Right forelimb (tissue), 1 donor: ENCODE measurements at places on chromosomes 6 and 20.

- DNase-seq: peak; percentile 51
These were observed 102.3 kb downstream of the EDN3 start for GRCh38 chr20:59402681-59403080.

- DNase-seq: no peak
These were observed 71.5 kb upstream of the RIPOR2 start for GRCh38 chr6:25007269-25007699.

DNA sequence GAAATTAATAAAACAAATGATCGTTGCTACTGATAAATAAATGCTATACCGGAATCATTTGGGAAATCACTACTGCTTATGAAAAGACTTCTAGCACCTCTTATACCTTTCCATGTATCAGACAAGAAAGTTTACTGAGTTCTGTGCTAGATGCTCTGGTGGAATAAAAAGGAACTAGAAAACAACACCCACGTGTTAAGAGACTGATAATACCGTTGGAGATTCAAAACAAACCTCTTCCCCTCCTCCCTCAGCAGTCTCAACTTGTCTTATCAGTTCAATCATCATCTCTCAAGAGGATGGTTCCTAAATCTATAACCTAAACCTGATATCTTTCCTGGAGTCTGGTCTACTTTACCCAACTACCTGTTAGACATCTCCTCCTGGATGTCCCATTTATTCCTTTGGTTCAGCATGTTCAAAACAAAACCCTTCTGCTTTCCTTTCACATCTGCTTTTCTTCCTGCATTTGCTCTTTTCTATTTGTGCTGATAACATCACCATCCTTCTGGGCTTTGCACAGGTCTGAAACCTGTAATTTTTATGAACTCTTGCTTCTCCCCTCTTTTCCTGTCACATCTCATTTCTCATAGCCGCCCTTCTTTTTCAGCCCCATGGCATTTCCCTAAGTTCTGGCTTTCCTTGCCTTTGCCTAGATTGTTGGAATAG lies 122.2 kb downstream of the COL19A1 start:
- DNase-seq: no peak

- no peak for DNase-seq
These were observed 72.6 kb downstream of the SHPRH start for GRCh38 chr6:145891565-145891964.

DNA sequence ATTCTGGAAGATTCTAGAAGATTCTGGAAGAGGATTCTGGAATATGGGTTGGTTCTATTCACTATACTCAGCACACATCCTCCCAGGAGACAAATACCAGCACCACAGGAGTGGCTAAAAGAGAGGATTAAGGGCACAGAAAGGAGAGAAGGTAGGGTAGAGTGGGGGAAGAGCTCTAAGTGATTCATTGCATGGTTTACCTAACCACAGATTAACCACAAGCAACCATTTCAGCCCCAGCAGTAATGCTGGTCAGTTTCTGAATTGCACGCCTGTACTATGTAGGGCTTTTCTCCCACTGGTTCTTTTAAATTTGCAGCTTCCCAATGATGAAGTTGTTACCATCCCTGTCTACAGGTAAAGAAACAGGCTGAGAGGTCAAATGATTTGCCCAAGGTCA lies 192.7 kb upstream of the PMEPA1 start:
- no peak for DNase-seq

DNA sequence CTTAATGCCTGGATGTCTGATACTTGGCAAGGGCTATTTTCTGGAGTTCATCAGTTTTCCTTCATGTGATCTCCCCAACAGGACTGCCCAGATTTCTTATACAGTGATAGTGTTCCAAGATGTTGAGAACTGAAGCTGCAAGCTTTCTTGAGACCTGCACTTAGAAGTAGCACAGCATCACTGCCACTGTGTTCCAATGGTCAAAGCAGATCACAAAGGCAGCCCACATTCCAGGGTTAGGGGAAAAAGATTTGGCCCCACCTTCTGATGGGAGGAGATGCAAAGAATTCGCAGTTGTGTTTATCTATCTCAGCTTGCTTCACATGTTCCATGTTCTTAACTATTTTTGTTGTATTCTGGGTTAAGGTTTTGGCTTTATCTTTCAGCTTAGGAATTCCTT lies 78.2 kb downstream of the GPX5 start:
- DNase-seq: no peak

DNA sequence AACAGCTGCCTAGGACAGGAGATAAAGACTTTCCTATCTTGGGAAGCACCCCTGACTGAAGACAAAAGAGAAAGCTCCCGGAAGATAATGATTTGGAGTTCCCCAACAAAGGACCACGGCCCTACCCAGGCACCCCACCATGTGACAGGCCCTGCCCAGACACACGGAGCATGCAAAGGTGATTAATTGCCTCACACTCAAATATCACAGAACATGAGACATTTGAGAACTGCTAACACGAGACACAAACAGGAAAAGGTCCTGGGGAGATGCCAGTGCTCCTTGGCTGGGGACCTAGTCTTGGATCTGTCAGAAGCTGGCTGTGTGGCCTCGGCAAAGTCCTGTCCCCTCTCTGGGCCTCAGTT lies 82.5 kb upstream of the PTPN1 start:
- no peak for DNase-seq

DNA sequence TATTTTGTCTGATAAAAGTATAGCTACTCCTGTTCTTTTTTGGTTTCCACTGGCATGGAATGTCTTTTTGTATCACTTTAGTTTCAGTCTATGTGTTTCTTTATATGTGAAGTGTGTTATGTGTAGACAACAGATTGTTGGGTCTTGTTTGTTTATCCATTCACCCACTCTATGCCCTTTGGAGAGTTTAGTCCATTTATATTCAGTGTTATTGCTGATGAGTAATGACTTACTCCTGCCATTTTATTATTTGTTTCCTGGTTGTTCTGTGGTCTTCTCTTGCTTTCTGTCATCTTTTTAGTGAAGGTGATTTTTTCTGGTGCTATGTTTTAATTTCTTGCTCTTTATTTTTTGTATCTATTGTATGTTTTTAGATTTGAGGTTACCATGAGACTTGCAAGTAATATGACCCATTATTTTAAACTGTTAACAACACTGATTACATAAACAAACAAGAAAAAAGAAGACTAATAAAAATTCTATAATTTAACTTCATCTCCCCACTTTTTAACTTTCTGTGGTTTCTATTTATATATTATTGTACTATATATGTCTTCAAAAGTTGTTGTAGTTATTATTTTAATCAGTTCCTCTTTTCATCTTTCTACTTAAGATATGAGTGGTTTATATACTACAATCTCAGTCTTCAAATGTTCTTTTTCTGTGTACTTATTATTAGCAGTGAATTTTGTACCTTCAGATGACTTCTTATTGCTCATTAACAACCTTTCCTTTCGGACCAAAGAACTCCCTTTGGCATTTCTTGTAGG lies 323.4 kb downstream of the BTBD9 start:
- DNase-seq: no peak

- DNase-seq: no peak
These were observed 50.4 kb downstream of the HMGN3 start for GRCh38 chr6:79184086-79184485.

DNA sequence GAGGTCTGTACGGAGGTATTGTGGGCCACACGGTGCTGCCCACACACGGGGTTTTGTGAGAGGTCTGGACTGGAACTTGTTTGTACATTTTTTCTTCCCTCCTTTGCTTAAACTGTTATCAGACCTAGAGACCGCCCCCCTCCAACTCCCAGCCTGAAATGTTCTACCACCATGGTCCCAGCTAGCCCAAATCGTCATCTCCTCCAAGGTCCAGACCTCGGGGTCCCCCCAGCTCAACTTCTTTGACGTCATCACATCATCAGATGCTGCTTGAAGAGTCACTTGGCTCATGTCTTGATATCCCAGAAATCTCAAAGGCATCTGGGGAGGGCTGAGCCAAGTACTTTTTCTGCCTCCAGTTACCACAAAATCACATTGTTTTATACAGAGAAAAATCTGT lies 2.8 kb upstream of the CCDC170 start:
- no peak for DNase-seq

- no peak for DNase-seq
These were observed 69.3 kb downstream of the ALDH8A1 start for GRCh38 chr6:134880487-134881190.

DNA sequence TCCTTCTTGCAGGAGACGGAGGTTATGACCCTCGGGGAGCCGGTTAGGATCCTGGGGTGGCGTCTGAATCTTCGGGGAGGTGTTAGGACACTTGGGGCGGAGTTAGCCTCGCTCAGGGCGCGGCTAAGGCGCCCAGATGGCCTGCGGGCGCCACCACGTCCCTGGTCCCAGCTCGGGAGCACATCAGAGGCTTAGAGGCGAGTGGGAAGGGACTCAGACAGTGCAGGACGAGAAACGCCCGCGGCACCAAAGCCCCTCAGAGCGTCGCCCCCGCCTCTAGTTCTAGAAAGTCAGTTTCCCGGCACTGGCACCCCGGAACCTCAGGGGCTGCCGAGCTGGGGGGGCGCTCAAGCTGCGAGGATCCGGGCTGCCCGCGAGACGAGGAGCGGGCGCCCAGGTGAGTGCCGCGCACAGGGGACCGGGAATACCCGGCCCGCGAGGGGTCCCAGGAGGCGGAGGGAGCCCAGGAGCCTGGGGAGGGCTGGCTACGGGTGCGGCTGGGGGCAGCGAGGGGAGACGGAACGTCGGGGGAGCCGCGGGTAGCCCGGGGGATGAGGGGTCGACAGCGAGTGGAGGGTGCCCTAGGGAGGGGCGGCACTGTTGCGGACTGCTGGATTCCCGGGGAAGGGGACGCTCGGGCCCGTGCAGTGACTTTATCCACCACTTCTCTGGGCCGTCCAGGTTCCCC lies at the start of gene HCK:
TSS of gene HCK (plus strand) at position 153 of the 688 bp plus-strand sequence.
- DNase-seq: peak; percentile 39

GRCh38 chr6:15534974-15535373 lies 127.9 kb downstream of the DTNBP1 start:
- DNase-seq: no peak

DNA sequence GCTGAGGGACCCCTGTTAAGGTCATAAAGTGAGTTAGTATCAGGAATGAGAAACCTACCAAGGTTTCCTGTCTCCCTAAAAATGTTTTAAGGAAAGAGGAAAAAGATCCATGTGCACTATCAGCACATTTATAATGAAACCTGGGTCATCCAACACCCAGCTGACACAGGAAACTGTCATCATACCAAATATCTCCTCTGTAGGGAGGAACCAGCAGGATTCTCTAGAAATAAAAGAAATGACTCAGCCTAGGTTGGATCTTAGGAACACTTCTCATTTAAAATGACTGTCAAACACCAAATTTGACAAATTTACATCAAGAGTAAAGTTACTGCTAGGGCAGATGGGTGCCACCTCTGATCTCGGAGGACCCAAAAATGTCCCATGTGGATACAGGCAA lies 21.7 kb downstream of the GFOD1 start:
- no peak for DNase-seq

- no peak for DNase-seq
These were observed 295.5 kb upstream of the ADGRB3 start for GRCh38 chr6:68339488-68340131.

DNA sequence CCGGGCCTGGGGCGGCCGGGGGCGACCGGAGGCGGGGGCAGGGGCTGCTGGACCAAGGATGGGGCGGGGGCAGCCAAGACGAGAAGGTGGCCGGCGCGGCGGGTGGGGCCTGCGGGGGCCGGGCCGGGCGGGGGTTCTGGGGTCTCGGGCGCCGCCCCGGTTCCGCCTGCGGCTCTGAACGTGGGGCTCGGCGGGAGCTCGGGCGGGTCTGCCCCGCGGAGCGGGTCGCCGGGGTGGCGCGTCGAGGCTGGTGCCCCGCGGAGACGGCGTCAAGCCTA lies 204 bp downstream of the ADRM1 start:
- no peak for DNase-seq
